T follicular helper cell (primary cell): ENCODE measurements at places on chromosomes 11 and 22.

GRCh38 chr11:111729071-111729830 lies 36.9 kb downstream of the PPP2R1B start:
- DNase-seq: no peak

DNA sequence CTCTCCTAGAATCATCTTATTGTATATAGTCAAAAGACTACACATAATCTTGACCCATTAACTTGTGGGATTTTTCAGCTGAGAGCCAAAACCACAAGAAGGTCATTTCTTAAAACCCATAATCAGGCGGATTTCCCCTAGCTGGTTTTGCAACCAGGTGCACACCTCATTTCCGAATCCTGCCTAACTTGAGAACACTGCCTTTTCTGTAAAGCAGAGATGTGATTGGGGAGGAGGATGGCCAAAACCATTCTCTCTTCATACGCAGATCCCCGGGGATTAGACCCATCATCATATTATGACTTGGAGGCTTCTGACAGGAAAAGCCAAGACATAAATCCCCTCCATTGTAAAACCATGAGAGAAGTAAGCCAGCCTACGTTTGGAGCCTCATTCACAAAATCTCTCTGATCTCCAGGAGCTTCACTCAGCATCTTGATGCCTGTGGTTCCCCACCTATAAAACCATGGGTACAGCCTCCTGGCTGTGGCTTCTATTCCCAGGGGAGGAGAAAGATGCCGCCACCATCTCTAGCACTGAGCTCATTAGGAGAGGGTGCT lies 191.3 kb downstream of the KIF18A start:
- DNase-seq: no peak

GRCh38 chr22:30282616-30283046 lies 6.7 kb downstream of the CASTOR1 start:
- DNase-seq: no peak

GRCh38 chr11:60995798-60996197 lies 24.3 kb downstream of the CD6 start:
- DNase-seq: no peak

GRCh38 chr11:134949121-134950090 lies 537.4 kb upstream of the B3GAT1 start:
- DNase-seq: no peak

- no peak for DNase-seq
Measured at GRCh38 chr11:74018331-74019005, 9.6 kb upstream of the UCP3 start.

GRCh38 chr11:86287468-86287796 lies 14.6 kb upstream of the HIKESHI start:
- DNase-seq: no peak

DNA sequence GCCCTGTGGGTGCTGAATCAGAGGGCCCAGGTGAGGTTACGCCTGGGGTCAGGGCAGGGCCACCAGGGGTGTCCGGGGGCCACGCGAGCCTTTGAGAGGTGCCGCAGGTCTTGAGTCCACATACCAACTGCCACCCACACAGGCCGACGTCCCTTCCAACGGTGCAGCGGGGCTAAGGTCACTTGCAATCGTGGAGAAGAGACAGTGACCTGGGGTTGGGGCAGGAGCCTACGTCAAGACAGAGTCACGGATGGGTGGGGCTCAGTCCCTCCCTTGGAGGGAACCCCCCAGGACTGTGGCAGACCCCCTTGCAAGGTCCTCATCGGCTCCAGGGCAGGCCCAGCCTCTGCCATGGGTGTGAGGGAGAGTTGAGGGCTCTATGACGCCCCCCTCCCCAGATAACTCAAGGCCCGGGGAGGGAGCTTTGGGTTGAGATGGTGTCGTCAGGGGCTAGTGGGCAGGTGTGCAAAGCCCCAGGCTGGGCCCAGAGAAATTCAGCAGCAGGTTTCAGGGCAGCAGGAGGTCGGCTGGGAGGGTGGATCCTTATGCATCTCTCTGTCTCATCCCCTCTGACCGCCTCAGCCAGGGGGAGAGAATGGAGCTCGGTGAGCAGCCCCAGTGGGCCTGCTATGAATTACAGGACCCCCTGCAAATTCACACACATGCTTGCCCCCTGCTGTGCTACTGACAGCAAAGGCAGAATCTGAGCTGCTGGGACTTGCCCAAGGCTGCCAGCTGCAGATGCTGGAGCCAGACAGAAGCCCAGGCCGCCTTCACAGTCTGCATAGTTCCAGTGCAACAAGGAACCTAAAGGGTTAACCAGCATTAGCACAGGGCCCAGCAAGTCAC lies 60.0 kb downstream of the MYEOV start:
- DNase-seq: no peak

GRCh38 chr22:29088809-29089208 lies 16.0 kb downstream of the KREMEN1 start:
- no peak for DNase-seq
